Activated T-cell treated with anti-CD3 and anti-CD28 coated beads for 1 hour (primary cell): ENCODE measurements at places on chromosomes 1 and 21.

DNA sequence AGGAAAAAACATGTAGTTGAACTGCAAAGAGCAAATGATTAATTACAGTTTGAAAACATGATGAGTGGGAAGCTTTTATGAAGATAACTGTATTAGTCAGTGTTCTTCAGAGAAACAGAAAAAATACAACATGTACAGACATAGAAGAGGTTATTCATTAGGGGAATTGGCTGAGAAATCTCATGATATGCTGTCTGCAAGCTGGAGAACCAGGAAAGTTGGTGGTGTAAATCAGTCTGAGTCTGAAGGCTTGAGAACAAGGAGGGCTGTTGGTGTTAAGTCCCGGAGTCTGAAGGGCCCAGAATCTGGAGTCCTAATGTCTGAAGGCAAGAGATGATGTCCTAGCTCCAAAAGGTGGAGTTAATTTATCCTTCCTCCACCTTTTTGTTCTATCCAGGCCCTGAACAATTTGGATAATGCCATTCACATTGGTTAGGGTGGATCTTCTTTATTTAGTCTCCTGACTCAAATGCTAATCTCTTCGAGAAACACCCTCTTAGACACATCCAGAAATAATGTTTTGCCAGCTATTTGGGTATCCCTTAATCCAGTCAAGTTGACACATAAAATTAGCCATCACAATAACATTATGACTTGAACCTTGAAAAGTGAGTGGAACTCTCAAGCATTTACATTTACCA lies 672.9 kb upstream of the PTBP2 start:
- DNase-seq, result no peak

GRCh38 chr1:172609528-172609927 lies 49.4 kb upstream of the FASLG start:
- no peak for DNase-seq

DNA sequence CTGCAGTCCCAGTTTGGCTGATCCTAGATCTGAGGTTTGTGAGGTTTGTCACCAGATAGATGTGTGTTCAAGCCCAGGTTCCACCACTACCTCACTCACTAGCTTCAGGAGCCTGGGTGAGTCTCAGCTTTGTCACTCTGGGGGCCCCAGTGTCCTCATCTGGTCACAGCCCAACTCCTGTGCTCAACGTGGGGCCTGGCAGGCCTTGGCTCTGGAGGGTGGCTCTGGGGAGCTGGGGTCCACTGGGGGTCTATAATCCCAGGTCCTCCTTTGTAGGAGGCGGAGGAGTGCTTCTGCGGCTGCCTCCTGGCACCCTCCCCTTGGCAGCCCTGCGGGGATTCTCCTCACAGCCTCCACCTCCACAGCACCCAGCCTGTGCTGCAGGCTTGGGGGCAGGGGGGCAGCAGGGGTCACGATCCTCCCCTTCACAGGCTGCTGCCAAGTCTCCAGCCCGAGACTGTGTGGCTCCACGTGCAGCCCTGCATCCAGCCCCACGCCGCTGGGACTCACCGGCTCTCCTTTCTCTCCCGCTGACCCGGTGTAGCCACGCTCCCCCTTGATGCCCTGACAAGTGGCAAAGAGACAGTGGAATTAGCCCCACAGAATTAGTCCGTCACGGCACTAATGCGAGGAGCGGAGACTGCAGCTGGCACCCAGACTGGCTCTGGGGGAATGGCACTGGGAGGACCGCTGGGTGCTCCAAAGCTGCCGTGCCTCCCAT lies 22.5 kb upstream of the PEF1 start:
- no peak for DNase-seq

- no peak for DNase-seq
Measured at GRCh38 chr1:233859446-233859845, 45.0 kb upstream of the SLC35F3 start.

DNA sequence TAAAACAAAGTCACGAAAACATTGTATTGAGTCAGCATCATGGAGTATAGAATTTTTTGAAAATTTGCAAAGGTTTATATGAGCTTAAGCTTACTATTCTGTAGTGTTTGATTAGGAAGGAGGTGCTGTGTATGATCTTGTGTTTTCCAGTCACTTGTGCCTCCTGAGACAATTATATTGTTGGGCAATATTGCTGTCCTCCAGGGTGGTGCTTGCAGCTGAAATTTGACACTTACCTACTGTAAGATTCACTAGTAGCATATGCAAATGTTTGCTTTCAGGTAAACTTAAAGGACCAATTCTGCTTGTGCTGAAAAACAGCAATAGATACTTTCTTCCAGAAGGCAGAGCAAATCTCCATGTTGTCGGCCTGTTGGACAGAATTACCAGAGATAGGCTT lies 268.0 kb downstream of the TGFB2 start:
- DNase-seq, result no peak

DNA sequence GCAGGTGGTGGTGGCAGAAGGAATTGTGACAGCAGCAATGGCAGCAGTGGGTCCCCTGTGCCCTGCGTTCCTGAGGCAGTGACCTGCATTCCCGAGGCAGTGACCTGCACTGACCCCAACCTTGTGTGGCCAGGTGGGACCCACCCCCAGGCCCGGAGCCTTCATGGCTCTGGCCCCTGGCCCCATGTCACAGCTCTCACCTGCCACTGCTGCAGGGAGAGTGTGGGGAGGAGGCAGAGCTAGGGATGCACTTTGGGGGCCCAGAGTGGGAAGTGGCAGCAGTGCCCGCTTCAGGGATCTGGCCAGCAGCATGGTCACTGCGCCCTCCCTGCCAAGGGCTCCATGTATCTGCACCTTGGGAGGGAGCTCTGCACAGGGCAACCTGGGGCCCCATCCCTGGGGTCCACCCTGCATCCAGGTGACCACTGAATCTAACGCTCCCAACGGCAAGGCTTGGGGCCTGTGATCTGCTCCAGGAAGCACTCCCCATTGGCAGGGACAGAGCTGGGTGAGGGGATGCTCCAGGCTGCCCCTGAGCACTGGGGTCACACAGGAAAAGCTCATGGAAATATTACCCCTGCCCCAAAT lies 618.6 kb downstream of the RWDD3 start:
- DNase-seq, result no peak

- no peak for DNase-seq
Measured at GRCh38 chr1:206790502-206791250, 18.4 kb upstream of the IL10 start.

DNA sequence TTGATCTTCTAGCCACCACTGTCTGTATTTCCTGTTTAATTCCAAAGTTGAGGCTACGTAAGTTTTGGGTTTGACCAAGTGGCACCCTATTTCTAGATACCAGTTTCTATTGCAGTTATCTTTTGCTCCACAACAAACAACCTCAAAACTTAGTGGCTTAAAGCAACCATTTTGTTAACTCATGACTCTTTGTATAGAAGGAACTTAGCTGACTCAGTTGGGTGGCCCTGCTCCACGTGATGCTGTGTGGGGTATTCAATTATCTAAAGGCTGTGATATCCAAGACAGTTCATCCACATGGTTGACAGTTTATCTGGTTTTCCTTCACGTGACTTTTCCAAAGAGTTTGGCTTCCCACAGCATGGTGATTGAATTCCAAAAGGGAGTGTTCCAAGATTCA lies 34.8 kb downstream of the PDC start:
- DNase-seq, result no peak

- no peak for DNase-seq
Measured at GRCh38 chr1:148362216-148362611, 120.9 kb downstream of the PPIAL4G start.

DNA sequence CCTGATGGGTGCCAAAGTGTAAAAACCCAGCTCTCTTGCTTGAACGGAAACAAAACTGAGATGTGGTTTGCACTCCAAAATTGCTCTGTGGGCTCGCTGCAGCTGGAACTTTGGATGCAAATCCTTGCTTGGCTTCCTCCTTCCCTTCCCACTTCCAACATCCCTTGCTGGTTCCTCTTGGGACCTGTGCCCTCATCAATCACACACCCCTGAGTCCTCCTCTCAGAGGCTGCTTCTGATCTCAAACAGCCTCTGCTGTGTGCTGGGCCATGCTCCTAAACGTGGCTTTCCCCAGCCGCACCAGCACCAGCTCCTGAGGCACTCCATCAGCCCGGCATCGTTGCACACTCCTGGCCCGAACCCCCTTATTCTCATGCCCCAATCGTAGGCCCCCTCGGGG lies 124.3 kb upstream of the RAB4A start:
- DNase-seq, result no peak

- no peak for DNase-seq
Measured at GRCh38 chr1:29541631-29542030, 305.3 kb downstream of the PTPRU start.

- DNase-seq, result no peak
Measured at GRCh38 chr21:28991861-28992525, 684 bp downstream of the LTN1 start.

GRCh38 chr1:119544165-119544762 lies 37.3 kb downstream of the HSD3B1 start:
- DNase-seq, result no peak

DNA sequence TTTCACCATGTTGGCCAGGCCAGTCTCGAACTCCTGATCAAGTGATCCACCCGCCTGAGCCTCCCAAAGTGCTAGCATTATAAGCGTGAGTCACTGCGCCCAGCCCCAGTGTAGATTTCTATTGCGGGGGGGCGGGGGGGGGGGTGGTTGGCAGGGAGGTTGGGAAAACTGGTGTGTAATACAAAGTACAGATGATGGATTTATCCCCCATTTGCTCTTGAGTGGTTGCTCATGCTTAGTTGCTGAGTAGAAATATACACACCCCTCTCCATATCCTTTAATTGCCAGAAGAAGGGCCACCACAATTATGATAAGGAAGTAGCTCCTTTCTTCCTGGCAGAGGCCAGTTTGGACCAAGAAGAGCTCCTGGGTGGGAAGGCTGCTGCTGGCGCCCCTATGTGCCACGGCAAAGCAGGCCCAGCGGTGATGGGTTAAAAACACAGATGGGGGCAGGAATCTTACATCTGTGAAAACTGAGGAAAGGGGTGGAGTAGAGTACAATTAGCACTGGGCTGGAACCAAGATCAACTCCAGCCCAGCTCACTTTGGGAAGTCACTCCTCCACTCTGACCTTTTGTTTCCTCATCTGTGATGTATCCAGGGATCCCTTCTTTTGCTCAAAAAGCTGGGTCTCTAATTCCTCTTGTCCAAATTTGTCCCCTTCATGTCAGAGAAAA lies 55.2 kb downstream of the MRPL37 start:
- no peak for DNase-seq

GRCh38 chr1:180435566-180435965 lies 66.8 kb downstream of the ACBD6 start:
- no peak for DNase-seq

GRCh38 chr1:52727114-52727586 lies 897 bp downstream of the ZYG11B start:
- no peak for DNase-seq

DNA sequence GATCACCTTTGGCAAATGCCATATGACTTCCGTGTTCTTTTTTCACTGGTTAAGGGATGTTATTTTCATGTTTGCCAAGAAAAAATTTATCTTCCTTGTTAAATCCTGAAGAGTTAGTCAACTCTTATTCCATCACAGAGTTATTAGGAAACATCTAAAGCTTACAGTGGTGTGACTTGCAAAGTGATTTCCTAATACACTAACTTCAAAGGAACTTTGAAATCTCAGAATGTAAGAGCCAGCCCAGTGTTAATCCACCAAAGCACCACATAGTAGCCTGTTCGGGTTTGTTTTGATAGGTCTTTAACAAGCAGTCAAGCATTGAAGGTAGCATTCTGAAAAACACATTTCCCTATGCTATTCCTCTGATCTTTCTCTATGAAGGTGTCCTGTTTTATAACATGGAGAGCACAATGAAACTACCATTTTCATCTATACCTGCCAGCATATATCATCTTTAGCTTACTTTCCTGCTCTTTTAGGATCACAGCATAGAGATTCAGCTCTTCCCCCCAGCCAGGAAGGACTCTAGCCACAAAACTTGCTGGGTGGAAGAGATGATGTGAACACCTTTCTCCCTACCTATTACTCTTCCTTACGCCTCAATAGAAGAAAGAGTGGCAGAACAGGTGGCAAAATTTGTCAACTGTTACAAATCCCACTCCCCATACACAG lies 82.4 kb upstream of the MAGI3 start:
- DNase-seq, result no peak

- no peak for DNase-seq
Measured at GRCh38 chr1:208410409-208410808, 166.2 kb upstream of the PLXNA2 start.

GRCh38 chr1:166488327-166488726 lies 321.5 kb upstream of the FAM78B start:
- no peak for DNase-seq

- DNase-seq, result no peak
Measured at GRCh38 chr1:40384887-40385286, 11.4 kb downstream of the SMAP2 start.

GRCh38 chr1:247430434-247430833 lies 14.5 kb downstream of the NLRP3 start:
- no peak for DNase-seq

DNA sequence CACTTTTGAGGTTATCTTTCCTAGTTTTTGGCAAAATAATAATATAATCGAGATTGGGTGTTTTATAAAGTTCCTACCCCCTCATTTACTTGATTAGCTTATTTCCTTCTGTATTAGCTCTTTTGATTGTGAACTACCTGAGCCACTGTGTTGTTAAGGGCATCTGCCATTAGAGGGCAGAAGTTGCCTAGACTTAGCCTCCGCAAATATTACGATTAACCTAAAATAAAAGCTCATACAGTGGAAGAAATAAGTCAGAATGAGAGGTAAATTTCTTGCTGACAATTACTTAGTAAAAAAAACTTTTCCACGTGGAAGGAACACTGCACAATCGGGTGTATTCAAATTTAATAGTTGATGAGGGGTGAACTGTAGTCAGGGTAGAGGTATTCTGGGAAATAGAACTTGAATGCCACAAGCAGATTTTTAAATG lies 2.3 kb downstream of the H3-3A start:
- DNase-seq, result no peak

- DNase-seq, result no peak
Measured at GRCh38 chr21:23858878-23859277, 1748.4 kb downstream of the MRPL39 start.

- DNase-seq, result no peak
Measured at GRCh38 chr1:41880950-41881885, 37.5 kb downstream of the HIVEP3 start.

- DNase-seq, result no peak
Measured at GRCh38 chr21:37450445-37450941, 83.9 kb downstream of the DYRK1A start.

GRCh38 chr1:12473596-12474362 lies 144.2 kb downstream of the DHRS3 start:
- no peak for DNase-seq
